CD14-positive monocyte (primary cell): ENCODE measurements at places on chromosomes 7 and 10.
A peak's percentile ranks its signal among the peaks of the same experiment; 100 is the strongest.

GRCh38 chr7:134763960-134764359 is 15.5 kb upstream of the CALD1 start:
- no peak for DNase-seq

DNA sequence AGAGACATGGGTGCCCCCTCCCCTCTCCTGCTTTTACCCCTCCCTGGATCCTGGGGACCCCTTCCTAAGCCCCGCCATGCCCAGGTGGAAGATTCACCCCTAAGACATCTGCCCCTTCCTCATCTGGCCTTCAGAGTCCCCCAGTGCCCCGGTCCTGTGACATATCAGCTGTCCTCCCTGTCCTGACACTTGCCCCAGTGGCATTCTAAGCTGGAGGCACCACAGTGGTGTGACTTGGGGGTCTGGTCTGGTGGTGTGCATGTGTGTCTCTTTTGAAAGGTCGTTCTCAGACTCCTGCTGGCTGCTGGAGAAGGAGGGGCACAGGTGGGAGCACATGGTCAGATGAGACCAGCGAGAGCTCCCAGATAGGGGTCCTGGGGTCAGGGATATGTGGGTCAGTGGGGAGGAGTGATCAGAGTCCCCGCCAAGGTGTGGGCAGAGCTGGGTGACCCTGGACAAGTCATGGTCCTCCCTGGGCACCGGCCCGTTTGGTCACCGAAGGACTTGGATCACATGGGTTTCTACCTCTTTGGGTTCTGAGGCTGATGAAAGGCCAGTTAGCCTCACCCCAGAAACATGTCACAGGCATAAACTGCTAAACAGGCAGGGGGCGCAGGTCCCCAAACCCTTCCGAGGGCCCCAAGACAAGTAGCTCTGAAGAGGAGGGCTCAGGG is 645 bp upstream of the TFR2 start:
- DNase-seq: no peak

DNA sequence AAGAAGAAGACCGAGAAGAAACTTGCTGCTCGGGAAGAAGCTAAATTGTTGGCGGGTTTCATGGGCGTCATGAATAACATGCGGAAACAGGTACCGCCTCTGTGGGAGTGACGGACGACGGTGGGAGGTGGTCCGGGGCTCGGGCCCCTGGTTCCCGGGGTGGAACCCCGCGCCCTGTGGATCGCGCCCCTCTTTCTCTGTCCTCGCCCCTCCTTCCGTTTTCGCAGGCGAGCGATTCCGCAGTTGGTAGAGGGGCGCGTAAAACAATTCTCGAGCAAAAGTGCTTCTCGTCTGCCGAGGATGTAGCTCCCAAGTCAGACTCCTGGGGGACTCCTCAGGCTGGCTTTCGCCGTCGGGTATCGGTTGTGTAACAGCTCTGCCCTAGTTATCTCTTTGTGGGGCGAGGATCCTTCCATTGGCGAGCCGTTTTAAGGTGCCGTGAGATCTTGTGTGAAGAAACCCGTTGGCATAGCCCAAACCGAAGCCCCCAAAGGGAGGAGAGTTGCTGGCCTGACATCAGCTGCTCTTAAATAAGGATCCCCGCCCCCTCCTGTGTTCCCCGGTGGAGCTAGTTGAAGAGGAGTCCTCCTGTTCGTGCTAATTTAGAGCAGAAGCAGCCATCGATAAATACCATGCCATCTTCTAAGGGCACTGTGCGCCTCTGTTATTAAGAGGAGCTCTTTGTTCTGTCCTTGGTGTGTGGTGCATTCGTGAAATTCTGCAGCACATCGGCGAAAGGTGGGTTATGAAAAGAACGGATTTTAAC is 655 bp downstream of the KLHL7 start:
- peak; percentile 26 for DNase-seq

DNA sequence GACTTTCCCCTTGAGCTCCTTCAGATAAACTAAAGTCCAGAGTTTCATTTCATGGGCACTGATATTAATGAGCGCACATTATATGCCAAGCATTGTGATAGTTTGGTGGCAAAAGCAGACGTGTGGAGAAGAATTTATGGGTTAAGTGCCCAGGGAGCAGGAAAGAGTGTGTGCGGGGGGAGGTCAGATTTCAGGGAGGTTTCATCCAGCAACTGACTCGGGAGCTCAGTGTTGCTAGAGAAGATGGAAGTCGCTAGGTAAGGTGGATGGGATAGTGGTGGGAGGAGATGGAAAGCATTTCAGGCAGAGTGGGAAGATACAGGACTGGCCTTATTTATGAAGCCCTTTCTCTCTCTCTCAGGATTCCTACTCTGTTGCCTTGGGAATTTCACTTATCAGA is 223.0 kb downstream of the SNX10 start:
- DNase-seq: no peak

GRCh38 chr7:143012001-143012400 is 14.9 kb downstream of the OR9A2 start:
- DNase-seq: no peak

DNA sequence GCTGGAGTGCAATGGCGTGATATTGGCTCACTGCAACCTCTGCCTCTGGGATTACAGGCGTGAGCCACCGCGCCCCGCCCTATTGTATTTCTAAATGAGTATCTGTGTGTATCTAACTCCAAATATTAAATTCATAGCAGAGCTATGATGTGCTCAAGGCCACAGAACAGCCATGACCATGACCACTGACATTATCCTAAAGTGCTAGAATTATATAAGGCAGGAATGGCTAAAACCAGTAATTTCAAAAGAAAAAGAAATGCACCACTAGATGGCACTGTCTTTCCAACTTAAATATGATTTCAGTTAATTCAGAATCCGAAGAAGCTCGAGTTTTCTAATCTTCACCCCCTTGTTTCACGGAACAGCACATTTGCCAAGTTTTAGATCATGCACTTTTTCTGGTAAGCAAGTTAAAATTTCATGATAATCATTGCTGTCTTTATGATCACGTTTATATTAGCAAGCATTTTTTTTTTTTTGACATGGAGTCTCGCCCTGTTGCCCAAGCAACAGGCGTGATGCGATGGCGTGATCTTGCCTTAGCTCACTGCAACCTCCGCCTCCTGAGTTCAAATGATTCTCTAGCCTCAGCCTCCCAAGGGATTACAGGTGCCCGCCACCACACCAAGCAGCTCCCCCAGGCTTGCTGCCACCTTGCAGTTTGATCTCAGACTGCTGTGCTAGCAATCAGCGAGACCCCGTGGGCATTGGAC is 65.3 kb downstream of the OR13A1 start:
- DNase-seq: peak; percentile 41

DNA sequence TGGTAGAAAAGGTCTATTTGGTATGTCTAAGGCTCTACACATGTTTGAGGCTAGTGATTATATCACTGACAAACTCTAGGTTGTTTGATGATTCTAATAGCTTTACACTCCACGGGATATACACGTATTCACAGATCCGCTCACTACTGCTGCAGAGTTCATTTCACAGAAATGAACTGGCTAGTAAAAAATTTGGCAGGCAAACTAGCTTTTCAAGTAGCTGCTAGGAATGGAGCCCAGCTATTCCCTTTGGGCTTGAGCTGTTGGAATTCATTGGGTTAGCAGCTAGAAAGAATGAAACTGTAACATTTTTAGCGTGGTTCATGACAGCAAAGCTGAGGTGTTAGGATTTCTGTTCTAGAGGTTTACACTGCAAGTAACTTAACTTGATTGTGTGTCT is 37.6 kb downstream of the R3HCC1L start:
- DNase-seq: no peak

DNA sequence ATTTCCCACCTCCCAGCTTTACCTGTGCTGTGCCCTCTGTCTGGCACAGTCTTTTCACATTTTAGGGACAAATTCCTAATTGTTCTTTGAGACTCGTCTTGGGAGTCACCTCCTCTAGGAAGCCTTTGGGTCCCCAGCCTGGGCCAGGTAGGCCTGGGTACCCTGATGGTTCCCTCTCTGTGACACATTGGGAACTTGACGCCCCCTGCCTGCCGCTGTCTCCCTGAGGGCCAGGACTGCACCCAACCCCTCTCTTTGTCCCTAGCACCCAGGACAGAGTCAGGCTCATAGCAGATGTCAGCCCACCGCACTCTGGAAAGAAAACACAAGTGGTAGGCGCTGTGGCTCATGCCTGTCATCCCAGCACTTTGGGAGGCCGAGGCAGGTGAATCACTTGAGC is 71.4 kb downstream of the GTF2IRD1 start:
- no peak for DNase-seq

DNA sequence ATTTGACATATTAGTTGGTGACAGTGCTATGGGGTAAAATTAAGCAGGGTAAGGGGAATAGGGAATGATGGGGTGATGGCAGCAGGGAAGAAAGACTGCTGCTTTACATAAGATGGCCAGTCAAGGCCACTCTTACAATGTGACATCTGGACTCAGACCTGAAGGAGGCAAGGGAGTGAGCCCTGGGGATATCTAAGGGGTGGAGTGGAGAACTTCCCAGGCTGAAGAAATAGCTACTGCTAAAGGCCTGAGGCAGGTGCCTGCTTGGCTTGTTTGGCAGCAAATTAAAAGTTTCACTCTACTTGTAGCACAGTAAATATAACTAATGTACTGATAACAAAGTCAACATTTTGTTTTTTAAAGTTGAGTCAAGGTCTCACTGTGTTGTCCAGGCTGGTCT is 93.5 kb downstream of the IDE start:
- DNase-seq: no peak

DNA sequence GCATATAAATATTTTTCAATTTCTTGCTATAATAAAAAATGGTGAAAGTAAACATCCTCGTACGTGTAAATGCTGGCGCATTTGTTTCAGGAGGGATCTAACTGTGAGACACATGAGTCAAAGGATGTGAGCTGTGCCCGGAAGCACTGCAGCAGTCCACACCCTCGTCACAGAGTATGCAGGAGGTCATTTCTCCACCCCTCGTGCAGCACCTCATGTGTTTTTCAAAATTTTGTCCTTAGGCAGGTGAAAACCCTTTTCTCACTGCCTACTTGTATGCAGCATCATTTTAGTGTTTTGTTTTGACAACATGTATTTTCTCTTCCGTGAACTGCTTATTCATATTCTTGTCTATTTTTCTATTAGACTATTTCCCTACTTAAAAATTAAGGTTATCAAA is 162.7 kb downstream of the AVL9 start:
- DNase-seq: no peak

GRCh38 chr7:142523821-142524460 is 225.3 kb upstream of the PRSS1 start:
- no peak for DNase-seq

- DNase-seq: no peak
Observed at GRCh38 chr10:129953119-129954051, 10.7 kb downstream of the EBF3 start.

GRCh38 chr10:104255311-104255981 is 754 bp downstream of the GSTO1 start:
- DNase-seq: peak; percentile 79

- DNase-seq: no peak
Observed at GRCh38 chr10:35554461-35555056, 50.6 kb upstream of the GJD4 start.

GRCh38 chr7:108805808-108806397 is 236.2 kb downstream of the DNAJB9 start:
- no peak for DNase-seq

- peak; percentile 39 for DNase-seq
Observed at GRCh38 chr10:77223526-77224460, 413.8 kb downstream of the KCNMA1 start.

DNA sequence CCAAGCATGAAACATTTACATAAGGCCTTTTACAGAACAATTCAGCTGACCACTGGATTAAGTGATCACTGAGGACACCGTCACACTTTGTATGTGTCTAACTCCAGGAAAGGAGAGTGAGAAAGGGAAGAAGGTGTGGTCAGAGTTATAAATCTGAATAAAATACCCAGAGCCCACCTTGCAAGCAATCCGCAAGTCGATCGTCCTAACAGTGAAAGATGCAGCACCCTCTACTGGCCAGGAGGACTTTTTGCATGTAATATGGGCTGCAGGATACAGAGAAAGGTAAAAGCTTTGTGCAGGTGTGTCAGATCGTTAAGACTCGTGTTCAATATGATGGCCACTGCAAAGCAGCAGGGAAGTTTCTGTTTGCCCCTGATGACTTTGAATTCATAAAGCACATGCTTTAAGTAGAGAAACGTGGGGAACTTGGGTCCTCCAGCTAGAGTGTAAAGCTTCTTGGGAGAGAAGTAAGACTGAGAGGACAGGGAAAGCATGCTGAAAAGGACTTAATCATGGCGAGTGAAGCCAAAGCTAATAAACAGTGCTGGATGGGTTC is 68.5 kb upstream of the BMPER start:
- no peak for DNase-seq

DNA sequence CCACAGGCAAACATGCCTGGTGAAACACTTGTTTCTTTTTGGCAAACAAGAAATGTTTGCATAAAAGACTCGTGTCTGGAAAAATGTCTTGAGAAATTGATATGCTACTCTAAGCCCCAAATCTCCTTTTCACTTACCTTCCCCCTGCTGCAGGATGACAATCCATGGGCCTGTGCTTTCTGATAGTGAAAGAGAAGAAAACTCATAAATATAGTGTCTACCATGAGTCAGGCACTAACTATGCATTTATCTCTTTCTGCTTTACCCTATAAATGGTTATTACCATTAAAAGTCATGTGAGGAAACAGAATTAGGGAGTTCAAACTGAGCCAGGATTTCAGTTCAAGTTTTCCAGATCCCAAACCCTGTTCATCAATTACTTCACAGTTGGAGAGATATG is 6.6 kb upstream of the TARP start:
- no peak for DNase-seq

- DNase-seq: peak; percentile 82
Observed at GRCh38 chr7:36291387-36292316, 98.0 kb upstream of the ANLN start.
